ENCODE measurements at places on chromosomes 5 and 9.

DNA sequence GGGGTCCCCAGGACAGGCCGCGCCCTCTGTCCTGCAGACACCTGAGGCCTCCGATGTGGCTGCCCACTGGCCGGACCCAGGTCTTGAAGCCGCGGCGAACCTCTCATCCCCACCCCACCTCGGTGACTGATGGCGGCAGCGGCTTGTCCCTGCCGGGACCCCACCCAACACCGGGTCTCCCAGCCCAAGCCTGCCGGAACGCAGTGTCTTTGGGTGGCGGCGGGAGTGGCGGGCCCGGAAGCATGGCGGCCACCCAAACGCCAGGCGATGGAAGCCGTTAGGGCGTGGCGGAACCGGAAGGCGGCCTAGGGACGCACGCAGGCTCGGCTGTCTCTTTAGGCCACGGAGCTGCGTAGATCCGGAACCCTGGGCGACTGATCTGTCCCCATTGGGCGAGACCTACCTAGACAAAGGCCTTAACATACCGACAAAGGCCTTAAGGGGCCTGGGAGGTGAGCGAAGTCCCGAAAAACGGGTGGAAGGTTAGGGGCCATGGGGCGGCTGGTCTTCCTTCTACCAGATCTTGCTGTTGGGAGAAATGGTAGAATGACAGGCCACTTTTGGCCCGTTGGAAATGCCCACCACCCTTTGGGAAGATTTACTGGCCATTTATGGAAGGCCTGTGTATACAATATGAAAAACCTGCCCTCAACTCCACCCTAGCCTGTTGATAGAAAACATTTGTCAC lies 94.6 kb upstream of the SMC2 start:
- DNase-seq = no peak

DNA sequence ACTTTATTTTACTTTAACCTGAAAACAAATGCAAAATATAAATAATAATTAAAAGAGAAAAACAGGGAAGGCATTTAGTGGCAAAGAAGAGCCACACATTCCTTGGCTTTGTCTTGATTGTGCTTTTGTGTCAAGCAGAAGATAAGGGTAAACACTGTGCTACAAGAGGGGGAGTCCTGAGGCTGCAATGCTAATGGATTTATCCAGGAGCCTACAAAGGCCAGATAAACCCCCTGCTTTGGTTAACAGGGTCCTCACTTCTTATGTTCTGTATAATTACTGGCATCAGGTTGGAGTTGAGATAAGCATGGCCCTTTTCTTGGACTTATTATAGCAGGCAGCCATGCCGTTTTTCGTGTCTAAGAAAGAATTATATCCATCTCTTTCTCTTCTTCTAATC lies 302.8 kb downstream of the EFNA5 start:
- DNase-seq = no peak

DNA sequence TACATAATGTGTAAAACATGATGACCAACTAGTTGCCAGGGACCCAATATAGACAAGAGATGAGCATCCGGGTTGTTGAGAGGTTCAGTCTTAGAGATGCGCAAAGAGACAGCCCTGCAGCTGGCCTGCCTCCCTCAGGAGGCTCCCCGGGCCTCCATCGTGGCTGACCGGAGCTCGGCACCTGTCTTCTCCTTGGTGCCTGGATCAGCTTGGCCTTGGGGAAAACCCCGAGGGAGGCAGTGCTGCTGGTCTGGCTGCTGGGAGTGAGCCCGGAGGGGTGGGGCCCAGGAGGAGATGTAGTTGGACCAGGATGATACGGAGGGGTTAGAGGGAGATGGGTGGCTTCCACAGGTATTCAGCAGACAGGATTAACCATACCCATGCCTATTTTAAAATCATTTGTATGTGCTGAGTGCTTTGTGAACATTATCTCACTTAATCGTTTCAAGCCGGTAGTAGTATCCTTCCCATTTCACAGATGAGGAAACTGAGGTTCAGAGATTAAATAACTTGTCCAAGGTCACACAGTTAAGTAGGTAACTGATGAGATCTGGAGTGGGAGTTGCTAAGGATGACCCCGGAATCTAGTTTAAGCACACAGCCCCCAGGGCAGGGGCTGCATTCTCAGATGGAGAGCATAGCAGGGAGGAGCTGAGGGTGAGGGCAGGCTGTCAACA lies 173.8 kb downstream of the COL23A1 start:
- no peak for DNase-seq

DNA sequence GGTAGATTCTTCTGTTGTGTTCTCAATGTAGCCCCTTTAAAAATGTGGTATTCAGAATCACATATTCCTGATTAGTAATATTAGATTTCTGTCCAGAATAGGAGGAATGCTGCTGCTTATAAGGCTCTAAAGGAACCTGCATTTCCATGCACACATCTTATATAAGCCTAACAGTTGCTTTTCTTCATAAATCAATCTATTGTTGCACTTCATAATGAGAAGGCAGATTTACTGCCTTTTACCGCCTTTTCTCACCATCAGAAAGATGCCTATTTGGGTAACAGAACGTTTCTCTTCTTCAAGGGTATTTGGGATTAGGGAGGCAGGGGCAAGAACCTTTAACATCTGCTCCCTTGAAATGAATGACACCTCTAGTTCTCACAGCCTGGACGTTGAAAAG lies 243.4 kb downstream of the MLLT3 start:
- DNase-seq = no peak

- DNase-seq = no peak
Observed at GRCh38 chr5:159456722-159457465, 126.6 kb upstream of the IL12B start.

- DNase-seq = peak; percentile 29
Observed at GRCh38 chr9:78601957-78602565, 305.1 kb downstream of the PSAT1 start.

GRCh38 chr9:123033352-123033751 lies at the start of gene GPR21:
TSS of gene GPR21 (plus strand) at chr9:123033667. CDS start at chr9:123034567, 900 bp downstream.
- DNase-seq = no peak

GRCh38 chr5:66454186-66455078 lies 141.8 kb upstream of the MAST4 start:
- no peak for DNase-seq

Measured in KBM-7 (cell line).